Spinal cord (tissue), 10 donors: ENCODE measurements at places on chromosomes 7 and 10.

- DNase-seq: no peak
These were observed 100.6 kb upstream of the MDFIC start for GRCh38 chr7:114821030-114821900.

GRCh38 chr10:20502903-20503585 is 394.1 kb downstream of the NEBL start:
- no peak for DNase-seq

DNA sequence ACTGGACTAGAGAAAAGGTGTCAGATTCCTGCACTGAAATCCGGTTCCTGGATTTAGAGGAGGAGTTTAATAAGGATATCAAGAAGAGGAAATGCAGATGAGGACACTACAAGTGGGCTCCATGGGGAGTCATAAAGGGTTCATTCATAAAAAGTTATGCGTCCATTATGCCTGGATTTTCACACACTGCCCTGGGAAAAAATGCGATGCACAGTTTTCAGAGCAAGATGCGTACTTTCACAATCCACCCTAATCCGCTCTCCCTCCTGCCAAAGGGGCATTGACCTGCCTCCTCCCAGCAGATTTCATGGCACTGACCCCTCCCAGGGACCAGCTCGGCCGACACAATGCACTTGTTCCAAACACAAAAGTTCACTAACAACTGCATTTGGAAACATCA is 42.2 kb upstream of the OPALIN start:
- DNase-seq: no peak

GRCh38 chr7:122691569-122692235 is 7.2 kb downstream of the RNF133 start:
- no peak for DNase-seq

DNA sequence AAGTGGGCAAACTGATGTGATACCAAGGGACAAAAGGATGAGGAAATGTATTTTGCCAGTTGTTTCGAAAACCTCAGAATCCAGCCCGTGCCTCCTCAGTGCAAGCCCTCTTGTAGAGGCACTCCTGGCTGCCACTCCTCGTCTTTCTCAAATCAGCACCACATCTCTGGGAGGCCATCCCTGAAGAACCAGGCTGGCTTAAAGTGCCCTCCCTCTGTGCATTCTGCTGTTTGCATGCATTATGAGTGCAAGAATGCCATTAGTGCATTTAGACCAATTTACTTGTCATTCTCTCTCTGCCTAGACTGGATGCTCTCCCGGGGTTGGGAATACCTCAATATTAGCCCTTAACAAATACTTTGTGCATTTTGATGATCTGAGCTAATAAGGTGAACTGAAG is 19.9 kb upstream of the FAM180A start:
- no peak for DNase-seq

- no peak for DNase-seq
These were observed 75.4 kb downstream of the OTUD1 start for GRCh38 chr10:23514321-23514720.

DNA sequence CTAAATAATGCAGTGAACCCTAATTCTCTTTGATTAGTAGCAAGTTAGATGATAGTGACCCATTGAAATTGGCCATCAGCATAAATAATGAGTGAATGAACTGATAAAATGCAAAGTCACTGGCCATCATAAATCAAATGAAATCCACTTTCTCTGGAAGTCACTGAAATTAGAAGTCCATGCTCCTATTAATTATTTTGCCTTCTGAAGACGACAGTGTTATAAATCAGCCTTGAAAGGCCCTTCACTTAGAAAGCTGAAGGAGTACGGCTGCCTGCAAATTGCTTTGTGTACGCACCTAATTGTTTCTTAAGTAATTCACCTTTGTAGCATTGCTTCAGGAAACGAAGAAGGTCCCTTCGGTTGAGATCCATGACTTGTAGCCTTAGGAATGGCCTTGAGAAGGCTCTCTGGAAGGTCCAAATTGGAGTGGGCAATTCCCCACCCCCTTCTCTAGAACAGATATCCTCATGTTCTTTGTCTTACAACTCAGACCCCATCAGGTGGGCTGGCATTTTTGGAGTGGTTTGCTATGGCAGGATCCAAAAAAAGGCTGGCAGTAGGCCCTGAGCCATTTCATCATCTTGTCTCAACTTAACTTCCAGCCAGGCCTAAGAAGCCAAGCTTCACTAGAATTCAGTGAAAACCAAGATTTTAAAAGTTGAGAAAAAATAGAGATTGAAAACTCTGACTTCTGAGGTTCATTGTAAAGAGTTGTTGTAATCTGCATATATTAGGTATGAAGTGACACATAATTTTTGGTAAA is 420.3 kb downstream of the LRMDA start:
- DNase-seq: no peak

- no peak for DNase-seq
These were observed 62.0 kb downstream of the CUBN start for GRCh38 chr10:17067376-17068264.

DNA sequence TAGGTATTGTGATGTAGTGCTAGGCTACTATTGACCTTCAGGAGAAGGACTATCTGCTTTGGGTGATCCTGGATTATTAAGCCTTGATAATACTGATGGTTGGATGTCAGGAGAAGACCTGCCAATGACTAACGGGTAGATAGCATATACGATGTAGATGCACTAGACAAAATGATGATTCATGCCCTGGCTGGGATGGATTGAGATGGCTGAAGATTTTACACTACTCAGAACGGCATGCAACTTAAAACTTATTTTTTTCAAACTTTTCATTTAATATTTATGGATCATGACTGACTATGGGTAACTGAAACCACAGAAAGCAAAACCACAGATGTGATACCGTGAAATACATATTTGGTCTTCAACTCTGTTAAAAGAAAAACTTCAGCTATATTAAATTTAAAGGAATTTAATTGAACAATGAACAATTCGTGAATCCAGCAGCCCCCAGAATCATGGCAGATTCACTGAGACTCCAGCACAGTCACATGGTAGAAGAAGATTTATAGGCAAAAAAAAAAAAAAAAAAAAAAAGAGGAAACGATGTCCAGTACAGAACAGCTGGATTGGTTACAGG is 124.6 kb upstream of the CDK13 start:
- no peak for DNase-seq

GRCh38 chr7:41867639-41868280 is 164.9 kb upstream of the INHBA start:
- no peak for DNase-seq

- DNase-seq: no peak
These were observed 31.6 kb downstream of the KIAA1549 start for GRCh38 chr7:138949421-138950088.
